ENCODE measurements at places on chromosomes 11 and 22. TPM values are rescaled to one million over a fixed set of nuclear protein-coding genes. Genes with fewer than 3 reads are reported as not detected.
A peak's percentile ranks its signal among the peaks of the same experiment; 100 is the strongest.

- DNase-seq: peak; percentile 76
- H3K27ac ChIP-seq: no peak overlapping the region
- no peaks in the 10 kb centered on the region for H3K27me3 ChIP-seq
These were observed 103.8 kb downstream of the STIM1 start for GRCh38 chr11:3959015-3959902.

GRCh38 chr22:44802956-44803355 lies 50.6 kb downstream of the ARHGAP8 start:
- no peak overlapping the region for H3K27ac ChIP-seq
- DNase-seq: no peak
- no peaks in the 10 kb centered on the region for H3K27me3 ChIP-seq
- H3K36me3 ChIP-seq: no peaks in the 10 kb centered on the region
- no peak overlapping the region for H3K4me3 ChIP-seq
- peaks cover 11% of the 10 kb centered on the region for H3K4me1 ChIP-seq

DNA sequence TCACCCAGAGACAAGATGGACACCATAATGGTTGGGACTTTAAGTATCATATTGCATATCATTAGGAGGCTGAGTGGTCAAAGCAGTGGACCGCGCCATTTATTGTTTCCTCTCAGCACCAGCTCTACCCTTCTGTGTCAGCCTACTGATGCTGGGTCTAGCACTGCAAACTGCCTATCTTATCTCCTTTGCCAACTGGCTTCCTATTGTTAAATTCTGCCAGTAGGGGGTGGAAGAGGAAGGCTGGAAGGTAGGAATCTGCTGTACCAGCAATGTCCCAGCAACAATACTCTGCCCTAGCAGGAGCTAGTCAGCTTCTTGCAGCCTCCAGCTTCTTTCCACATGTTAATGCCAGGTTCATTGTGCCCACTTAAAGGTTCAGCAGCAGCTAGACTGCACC lies 367.1 kb upstream of the PDGFD start:
- no peak overlapping the region for H3K27ac ChIP-seq
- H3K4me1 ChIP-seq: peaks cover 9% of the 10 kb centered on the region
- H3K36me3 ChIP-seq: no peaks in the 10 kb centered on the region
- DNase-seq: peak; percentile 68
- no peak overlapping the region for H3K4me3 ChIP-seq
- no peaks in the 10 kb centered on the region for H3K27me3 ChIP-seq

The CXCR5 gene
- total RNA-seq: not detected

DNA sequence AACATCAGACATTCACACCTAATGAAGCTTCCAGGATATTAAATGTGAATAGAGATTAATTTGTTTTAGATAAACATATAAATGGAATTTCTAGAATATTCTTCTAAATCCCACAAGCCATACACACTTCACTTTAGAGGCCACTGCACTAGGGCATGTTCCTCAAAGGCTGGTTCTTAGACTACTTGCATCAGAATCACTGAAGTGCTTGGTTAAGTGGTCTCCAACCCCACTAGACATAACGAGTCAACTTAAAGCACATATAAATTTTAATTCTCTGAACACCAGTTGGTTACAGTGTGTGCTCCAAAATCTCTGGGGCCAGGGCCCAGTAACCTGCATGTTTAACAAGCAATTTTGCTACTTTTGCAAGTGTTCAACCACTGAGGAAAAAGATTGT lies 7.9 kb upstream of the ALKBH8 start:
- no peak overlapping the region for H3K4me3 ChIP-seq
- no peak for DNase-seq
- H3K4me1 ChIP-seq: 0 out of 2 replicates have a peak, but pooled peaks cover 7% of the 10 kb centered on the region
- no peaks in the 10 kb centered on the region for H3K36me3 ChIP-seq

- no peaks in the 10 kb centered on the region for H3K27me3 ChIP-seq
- peaks cover 18% of the 10 kb centered on the region for H3K36me3 ChIP-seq
- H3K4me3 ChIP-seq: no peak overlapping the region
These were observed 5.1 kb downstream of the TRIM5 start for GRCh38 chr11:5679811-5680210.

GRCh38 chr11:108875134-108875533 lies 210.3 kb downstream of the DDX10 start:
- no peaks in the 10 kb centered on the region for H3K27me3 ChIP-seq
- H3K36me3 ChIP-seq: no peaks in the 10 kb centered on the region
- no peak overlapping the region for H3K27ac ChIP-seq
- peaks cover 30% of the 10 kb centered on the region for H3K4me1 ChIP-seq
- no peak overlapping the region for H3K4me3 ChIP-seq

The HBG2 gene
- not detected for total RNA-seq

The OR8G1 gene
- total RNA-seq: not detected

- H3K27ac ChIP-seq: no peak overlapping the region
- DNase-seq: no peak
- no peaks in the 10 kb centered on the region for H3K4me1 ChIP-seq
- no peak overlapping the region for H3K4me3 ChIP-seq
- H3K27me3 ChIP-seq: no peaks in the 10 kb centered on the region
These were observed 14.9 kb upstream of the PRG2 start for GRCh38 chr11:57405271-57405860.

The HORMAD2 gene
- not detected for total RNA-seq

The LDHAL6A gene
- 0.59 TPM for total RNA-seq

DNA sequence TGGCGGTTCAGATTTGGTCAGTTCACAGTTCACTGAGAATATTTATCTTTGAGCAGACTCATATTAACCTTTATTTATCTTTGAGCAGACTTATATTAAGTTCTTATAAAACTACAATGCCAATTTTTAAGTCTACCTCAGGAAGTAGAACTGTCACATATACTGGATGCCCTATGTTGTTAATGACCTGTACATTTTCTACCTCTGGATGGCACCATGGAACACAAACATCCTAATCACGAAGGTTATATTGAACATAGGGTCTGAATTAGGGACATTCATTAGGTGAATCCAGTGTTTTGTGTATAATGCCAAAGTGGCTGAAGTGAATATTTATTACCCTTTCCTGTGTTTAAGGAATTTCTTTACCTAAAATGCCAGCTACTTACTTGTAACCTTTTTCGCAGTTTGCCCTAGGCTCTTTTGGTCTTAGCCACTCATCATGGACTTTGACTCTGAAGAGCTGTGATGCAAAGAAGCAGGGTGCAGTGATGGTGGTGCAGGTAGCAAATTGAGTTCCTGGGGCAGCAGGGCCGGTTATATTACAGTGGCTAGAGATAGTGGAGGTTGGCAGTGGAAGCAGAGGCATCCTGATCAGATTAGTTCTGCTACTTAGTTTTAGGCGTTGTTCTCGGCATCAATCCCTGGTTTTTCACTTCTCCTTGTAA lies 71.8 kb downstream of the STIM1 start:
- no peaks in the 10 kb centered on the region for H3K27me3 ChIP-seq
- H3K27ac ChIP-seq: no peak overlapping the region
- H3K4me3 ChIP-seq: no peak overlapping the region
- H3K4me1 ChIP-seq: no peaks in the 10 kb centered on the region
- H3K36me3 ChIP-seq: no peaks in the 10 kb centered on the region

The CTSW gene
- not detected for total RNA-seq
